OCI-LY7 (cell line): ENCODE measurements at places on chromosomes 1 and 21. TPM values are rescaled to one million over a fixed set of nuclear protein-coding genes. Genes with fewer than 3 reads are reported as not detected.

Gene ARMH1
- total RNA-seq = 7.9 and 8.9 TPM in 2 replicates

Gene LRRN2
- not detected in 2 replicates for total RNA-seq

Gene GLIS1
- not detected in 2 replicates for total RNA-seq

Gene FAM167B
- 1.8 and 3.1 TPM in 2 replicates for total RNA-seq

Gene STMN1
- total RNA-seq = 847 and 1,062 TPM in 2 replicates

Gene IL6R
- total RNA-seq = not detected in 2 replicates
